KG1 (cell line): ENCODE measurements at places on chromosomes 3 and 15.

- DNase-seq = no peak
Measured at GRCh38 chr3:169940470-169941181, 26.0 kb upstream of the SEC62 start.

DNA sequence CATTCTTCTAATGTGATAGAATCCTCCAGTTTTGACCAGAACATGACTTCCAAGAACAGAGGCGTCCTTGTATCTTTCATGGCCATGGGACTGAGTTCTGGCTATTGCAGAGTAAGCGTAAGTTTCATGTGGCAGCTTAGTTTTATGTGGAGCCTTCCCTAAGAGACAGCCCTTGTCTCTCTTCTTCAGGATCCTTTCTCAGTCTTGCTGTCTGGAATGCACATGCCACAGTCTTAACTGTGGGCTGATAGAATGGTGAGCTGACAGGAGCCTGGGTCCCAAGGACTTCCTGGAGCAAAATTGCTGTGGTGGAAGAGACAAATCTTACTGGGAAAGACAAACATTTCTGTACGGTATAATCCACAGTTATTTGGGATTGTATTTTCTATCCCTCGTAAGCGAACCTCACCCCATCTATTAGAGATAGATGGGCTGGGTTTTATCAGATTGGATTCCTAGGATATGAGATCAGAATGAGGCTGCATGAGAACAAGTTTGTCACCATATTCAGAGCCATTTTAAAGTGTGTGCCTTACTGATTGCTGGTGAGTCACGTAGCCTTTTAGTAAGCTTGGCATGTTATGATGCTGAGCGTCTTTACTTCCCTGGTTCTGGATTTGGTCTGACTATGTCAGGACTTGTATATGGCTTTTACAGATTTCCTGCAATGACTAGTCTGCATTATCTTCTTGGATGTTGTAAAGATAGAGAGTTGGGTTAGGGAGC, 32.8 kb downstream of the CDIN1 start:
- no peak for DNase-seq

- no peak for DNase-seq
Measured at GRCh38 chr3:140092848-140093536, 158.0 kb downstream of the CLSTN2 start.

- DNase-seq = no peak
Measured at GRCh38 chr15:60353245-60353920, 44.4 kb downstream of the ANXA2 start.

DNA sequence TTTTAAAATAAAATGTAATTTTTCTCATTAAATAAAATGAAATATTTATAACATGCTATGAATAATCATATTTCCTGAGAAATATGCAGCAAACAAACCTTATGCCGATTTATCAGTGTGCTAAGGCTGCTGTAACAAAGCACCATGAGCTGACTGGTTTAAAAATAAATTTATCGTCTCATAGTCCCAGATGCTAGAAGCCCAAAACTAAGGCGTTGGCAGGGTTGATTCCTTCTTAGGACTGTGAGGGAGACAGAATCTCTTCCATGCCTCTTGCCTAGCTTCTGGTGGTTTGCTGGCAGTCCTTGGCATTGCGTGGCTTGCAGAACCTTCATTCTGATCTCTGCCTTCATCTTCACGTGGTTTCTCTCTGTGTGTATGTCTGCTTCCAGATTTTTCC, 740.3 kb downstream of the OTOL1 start:
- no peak for DNase-seq

DNA sequence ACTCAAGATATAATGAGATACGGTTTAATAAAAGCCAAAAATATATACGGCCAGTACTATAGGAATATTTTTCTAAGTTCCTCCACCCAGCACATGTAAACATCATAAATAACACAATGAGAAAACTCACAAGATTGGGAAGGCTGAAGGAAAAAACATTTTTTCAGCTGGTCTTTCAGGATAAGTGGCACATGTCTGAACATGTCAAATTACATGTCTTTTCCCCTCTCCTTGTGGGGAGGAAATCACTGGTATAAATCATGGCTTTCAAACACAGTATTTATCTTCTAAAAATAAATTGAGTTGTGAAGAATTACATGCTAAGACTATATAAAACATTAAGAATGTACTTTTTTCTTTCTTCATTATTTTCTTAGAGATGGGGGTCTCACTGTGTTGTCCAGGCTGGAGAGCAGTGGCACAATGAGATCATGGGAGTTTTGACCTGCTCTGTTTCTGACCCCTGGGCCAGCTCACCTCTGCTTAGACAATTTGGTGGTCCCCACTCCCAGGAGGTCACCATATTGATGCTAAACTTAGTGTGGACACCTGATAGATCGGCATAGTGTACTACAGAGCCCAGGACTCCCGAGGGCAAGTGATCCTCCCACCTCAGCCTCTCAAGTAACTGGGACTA, 32.8 kb downstream of the ETV5 start:
- no peak for DNase-seq

DNA sequence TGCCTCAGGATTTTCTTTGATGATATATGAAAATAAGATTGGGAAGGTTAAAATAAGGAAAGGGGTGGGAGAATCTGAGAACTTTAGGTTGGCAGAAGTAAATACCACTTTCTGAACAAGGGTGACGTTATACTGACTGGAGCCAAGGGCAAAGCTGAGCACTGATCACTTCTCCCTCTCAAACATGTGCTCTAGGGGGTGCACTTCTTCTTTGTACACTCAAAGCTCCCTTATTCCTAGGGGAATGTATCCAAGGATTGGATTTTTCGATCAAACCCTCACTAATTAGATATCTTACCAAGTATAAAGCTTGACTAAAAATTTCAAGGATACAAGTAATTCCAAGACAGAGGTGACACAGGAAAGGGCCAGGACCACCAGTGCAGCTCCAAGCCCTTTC, 243.9 kb upstream of the UMPS start:
- no peak for DNase-seq

DNA sequence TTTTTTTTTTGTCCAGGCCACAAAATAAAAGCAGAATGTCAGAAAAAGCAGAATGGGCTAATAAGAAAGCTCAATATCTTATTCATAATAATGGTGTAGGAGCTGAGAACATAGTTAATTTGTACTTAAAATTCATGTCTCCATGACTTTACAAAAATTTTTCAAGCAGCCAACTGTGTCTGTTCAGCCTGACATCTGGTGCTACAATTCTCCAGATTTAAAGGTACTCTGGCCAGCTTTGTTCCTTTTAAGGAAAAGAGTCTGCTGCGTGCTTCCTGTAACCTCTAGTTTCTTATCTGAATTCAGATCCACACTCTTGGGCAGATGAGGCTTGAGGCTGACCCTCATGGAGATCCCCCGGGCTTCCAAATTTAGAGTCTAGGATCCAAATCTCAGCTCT, 8.7 kb upstream of the RFX7 start:
- no peak for DNase-seq

DNA sequence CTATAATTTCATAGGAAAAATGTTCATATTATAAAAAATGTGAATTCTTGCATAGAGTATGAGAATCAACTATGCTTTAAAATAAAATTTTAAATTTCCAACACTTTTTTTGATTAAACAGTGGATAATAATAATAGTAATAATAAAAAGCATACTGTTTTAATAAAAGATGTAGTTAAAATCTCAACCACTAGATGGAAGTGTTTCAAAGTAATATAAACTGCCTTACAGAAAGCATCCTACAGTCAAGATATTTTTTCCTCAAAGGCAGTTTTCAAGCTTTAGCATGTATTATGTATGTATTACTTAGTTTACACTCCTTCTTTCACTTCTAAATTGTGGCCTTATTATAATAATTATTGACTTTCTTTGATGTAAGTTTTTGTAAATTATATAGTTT, 217.5 kb downstream of the CHL1 start:
- no peak for DNase-seq

DNA sequence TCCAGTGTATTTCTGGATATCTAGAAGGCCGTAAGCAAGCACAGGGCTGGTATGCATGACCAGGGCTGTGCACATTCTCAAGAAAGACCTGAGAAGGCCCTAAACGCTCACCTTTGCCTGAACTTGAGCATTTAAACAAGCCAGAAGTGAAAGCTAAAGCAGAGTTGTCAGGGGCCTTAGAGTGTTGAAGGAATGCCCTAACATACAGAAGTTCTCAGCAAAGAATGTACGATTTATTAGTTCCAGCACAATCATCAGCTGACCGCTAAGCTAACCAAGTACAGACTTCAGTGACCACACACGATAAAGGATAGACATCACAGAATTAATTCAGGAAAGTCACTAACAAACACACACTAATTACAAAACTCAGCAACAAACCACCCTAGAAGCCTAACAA, 8.7 kb downstream of the HLTF start:
- no peak for DNase-seq

DNA sequence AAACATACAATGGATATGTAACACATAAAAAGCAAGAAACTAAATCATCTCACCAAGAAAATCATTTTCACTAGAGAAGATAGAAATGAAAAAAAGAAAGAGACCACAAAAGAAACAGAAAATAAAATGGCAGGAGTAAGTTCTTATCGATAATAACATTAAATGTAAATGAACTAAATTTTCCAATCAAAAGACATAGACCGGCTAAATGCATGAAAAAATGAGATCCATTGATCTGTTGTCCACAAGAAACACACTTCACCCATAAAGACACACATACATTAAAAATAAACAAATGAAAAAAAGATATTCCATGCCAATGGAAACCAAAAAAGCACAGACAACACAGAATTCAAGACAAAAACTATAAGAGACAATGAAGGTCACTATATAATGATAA, 1771.9 kb downstream of the SI start:
- DNase-seq = no peak
